ENCODE measurements at places on chromosomes 16 and 17.

GRCh38 chr16:11497851-11498289, 88.8 kb downstream of the LITAF start:
- DNase-seq = no peak

GRCh38 chr16:47395733-47396498, 64.9 kb downstream of the ITFG1 start:
- DNase-seq = no peak

DNA sequence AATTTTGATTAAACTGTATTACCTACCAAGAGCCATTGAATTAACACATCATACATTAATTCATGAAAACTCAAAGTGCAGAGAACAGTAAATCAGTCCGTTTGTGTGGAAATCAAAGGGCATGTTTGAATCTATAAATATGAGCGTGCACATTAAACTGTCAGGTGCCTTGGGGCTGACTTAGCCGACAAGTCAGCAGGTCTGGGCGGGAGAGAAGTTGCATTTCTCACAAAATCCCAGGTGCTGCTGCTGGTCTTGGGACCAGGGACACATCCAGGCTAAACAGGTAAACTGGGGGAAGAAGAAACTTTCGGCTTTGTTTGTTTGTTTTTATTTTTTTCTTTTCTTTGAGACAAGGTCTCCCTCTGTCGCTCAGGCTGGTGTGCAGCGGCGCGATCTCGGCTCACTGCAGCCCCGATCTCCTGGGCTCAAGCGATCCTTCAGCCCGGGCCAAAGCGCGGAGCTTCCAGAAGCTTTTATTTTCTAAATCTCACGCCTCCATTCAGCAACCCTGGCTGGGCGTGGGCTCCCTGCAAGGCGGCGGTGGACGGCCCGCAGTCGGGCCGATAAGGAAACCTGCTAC, 213.9 kb downstream of the MRTFB start:
- DNase-seq = no peak

DNA sequence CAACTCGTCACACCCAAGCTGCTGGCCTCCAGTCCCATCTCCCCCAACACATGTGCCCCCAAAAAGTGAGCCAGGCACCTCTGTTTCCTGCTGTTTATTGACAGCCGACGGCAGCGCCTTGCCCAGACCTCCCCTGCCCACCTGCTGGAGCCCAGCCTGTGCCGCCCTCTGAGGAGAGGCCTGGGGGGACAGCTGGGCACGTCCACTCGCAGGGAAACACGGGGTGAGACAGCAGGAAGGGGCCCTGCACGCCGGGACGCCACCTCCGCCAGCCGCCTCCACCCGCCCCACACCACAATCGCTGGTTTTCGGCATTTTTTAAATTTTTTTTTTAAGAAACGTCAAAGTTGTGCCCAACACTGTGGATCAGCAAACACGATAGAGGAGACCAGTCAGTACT, 19.3 kb downstream of the CASKIN1 start:
- no peak for DNase-seq

GRCh38 chr17:30238387-30239088, 3.0 kb upstream of the SLC6A4 start:
- DNase-seq = no peak

GRCh38 chr17:82984751-82985427, 94.5 kb upstream of the METRNL start:
- DNase-seq = no peak

DNA sequence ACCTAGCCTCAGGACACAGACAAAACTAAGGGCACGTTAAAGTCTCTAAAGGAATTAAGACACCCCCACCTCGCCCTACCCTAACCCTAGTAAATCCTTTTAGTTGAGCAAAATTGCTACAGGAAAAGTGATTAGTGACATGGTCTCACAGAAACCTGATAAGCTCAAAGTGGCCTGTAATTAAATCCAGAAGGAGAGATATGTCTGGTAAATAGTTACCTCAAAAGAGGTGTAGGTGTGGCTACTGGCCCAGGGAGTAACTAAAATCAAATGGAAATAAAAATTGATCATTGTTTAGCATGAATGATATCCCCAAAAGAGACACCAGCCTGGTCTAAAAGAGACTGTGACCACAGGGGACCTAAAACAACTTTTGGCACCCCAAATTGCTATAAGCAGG, 168.3 kb downstream of the SLC39A11 start:
- no peak for DNase-seq

DNA sequence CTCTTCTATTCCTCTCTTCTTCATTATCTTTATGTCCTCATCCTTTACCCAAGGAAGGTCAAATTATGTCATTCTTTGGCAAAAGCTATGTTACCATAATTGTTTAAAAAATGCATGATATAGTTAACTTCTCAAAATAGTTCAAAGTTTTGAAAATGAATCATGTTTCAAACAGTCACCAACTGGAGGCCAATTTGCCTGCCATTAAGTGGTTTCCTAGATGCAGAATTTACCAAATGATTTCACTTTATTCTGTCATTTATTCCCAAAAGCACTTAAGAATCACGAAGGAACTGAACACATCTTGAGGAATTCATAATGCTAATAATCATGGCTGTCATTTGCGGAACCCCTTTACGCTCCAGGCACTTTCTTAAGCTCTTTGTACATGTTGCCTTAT, 190.9 kb upstream of the CDH11 start:
- DNase-seq = no peak

DNA sequence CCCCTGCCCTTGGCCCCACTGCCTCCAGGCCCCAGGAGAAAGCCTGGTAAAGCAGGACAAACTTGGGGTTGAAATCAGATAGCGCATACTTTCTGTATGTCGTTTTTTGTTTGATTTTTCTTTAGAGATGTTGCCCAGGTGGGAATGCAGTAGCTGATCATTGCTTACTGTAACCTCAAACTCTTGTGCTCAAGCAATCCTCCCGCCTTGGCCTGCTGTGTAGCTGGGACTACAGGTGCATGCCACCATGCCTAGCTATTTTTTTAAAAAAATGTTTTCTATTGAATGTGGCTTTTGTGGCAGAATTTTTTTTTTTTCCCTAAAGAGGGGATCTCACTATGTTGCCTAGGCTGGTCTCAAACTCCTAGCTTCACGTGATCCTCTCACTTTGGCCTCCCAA, 11.1 kb upstream of the CCL5 start:
- DNase-seq = no peak

- no peak for DNase-seq
Measured at GRCh38 chr17:76092526-76093413, 10.8 kb downstream of the EXOC7 start.

- no peak for DNase-seq
Measured at GRCh38 chr16:87384162-87384874, 742 bp upstream of the FBXO31 start.

- no peak for DNase-seq
Measured at GRCh38 chr16:11768849-11769248, 26.2 kb upstream of the TXNDC11 start.

DNA sequence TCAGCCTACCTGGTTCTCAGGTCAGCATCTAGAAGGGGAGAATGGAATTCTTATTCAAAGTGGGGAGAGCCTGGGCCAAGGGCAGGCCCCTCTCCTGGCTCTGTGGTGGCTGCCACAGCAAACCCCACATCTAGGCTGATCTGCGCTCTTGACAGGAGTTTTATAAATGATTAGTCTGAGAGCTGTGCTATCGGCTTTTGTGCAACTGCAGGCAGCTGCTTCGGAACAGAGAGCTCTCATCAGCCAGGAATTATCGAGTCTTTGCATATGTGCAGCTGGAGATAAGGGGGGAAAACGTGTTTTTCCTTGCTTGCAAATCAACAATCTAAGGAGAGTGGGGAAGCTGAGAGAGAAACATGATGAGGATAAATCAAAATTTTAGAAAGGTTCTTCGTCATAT, 91.7 kb downstream of the HS3ST3A1 start:
- DNase-seq = no peak

DNA sequence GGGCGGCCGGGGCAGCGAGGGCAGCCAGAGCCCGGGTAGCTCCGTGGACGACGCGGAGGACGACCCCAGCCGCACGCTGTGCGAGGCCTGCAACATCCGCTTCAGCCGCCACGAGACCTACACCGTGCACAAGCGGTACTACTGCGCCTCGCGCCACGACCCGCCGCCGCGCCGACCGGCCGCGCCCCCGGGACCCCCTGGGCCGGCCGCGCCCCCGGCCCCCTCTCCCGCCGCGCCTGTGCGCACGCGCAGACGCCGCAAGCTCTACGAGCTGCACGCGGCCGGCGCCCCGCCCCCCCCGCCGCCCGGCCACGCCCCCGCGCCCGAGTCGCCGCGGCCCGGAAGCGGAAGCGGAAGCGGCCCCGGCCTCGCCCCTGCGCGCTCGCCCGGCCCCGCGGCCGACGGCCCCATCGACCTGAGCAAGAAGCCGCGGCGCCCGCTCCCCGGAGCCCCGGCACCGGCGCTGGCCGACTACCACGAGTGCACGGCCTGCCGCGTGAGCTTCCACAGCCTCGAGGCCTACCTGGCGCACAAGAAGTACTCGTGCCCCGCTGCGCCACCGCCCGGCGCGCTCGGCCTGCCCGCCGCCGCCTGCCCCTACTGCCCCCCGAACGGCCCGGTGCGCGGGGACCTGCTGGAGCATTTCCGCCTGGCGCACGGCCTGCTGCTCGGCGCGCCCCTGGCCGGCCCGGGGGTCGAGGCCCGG, 36.1 kb upstream of the ZC3H18 start:
- peak; percentile 81 for DNase-seq

- DNase-seq = no peak
Measured at GRCh38 chr17:67160791-67161190, 84.2 kb downstream of the HELZ start.

DNA sequence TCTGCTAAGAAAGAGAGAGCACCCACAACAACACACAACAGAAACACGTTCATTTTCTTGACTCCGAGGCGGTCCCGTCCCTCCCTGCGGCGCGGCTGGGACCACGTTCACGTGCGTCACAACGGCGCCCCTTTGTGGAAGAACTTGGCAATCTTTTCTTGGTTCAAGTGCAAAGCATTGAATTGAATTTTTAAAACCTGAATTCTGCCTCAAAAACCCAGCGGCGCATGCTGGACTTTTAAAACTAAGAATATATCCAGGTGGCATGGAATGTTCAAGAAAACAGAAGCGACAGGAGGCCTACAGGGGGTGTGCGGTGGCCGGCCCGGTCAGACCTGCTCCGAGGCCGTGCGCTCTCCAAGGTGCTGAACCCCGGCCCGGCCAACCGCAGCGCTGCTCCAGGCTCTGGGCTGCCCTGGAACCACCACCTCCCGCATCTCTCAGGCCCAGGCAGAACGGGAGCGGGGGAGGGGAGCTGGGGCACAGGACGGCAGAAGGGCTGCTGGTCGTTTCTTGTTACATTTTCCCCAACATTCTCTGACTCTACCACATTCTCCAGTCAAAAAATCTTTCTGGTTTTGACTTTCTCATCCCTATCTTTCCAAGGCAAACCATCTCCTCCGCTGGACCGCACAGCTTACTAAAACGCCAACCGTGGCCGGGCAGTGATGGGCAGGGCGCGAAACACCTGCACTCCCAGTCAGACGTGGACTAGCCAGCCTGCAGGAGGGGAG, 3.4 kb upstream of the HEXD start:
- DNase-seq = peak; percentile 70

GRCh38 chr17:77214743-77215142, 74.0 kb downstream of the SEC14L1 start:
- DNase-seq = no peak

GRCh38 chr16:58269526-58269925, 25.3 kb downstream of the PRSS54 start:
- no peak for DNase-seq

- no peak for DNase-seq
Measured at GRCh38 chr17:44024853-44025252, 10.1 kb upstream of the TMEM101 start.

DNA sequence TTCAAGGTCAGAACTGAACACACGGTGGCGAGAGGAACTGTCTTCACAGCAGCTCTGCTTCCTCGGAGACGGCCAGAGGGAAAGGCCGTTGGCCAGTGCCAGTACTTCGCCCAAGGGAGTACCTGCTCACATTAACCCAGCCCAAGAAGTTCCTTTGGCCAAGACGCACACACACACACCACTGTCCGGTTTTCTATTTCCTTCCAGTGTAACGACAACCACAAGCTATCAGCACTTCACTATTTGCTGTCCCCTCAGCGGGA, 744 bp upstream of the GGNBP2 start:
- DNase-seq = no peak

GRCh38 chr17:13581925-13582324, 19.8 kb downstream of the HS3ST3A1 start:
- no peak for DNase-seq

DNA sequence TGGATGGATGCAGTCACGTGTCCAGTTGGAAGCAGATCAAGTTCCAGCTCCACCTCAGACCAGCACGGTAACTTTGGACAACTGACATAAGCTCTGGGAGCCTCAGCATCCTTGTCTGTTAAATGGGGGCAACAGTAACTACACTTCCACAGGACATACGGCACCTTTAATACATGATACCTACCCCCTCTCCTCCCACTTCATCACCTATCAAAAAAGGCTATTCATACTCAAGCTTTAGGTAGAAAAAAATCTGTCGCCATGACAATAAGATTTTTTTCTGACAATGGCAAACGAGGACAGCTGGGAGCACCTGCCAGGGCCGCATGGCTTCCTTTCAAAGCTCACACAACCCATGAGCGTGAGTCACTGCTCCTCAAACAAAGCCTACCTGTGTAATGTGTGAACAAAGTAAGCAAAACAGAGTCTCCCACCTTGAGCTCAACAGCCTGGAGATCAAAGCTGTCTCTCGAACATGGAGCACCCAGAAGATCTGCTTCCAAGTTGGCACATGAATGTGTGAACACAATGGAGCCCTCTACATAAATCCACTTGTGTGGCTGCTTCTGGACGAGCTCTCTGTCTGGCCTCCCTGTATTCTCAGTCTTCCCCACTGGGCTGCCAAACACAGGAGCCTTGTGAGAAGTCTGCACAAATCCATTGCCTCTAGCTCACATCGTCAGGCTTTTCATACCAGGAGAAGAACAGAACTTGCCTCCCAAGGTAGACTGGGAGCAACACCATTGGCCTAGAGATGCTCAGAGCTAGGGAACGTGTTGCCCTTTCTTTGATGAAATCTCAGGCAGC, 459.7 kb downstream of the SOX9 start:
- no peak for DNase-seq

GRCh38 chr17:17035490-17035889, 6.8 kb upstream of the MPRIP start:
- DNase-seq = no peak
